Stimulated activated memory B cell treated with anti-CD40 and anti-IgM and Interleukin-4, amounts not matched to agents 10 μg/mL and 1 μg/mL and 100 μg/mL, for 72 hours (primary cell): ENCODE measurements at places on chromosomes 2 and 18.

GRCh38 chr2:222280795-222281194, 18.0 kb downstream of the PAX3 start:
- no peak for ATAC-seq

DNA sequence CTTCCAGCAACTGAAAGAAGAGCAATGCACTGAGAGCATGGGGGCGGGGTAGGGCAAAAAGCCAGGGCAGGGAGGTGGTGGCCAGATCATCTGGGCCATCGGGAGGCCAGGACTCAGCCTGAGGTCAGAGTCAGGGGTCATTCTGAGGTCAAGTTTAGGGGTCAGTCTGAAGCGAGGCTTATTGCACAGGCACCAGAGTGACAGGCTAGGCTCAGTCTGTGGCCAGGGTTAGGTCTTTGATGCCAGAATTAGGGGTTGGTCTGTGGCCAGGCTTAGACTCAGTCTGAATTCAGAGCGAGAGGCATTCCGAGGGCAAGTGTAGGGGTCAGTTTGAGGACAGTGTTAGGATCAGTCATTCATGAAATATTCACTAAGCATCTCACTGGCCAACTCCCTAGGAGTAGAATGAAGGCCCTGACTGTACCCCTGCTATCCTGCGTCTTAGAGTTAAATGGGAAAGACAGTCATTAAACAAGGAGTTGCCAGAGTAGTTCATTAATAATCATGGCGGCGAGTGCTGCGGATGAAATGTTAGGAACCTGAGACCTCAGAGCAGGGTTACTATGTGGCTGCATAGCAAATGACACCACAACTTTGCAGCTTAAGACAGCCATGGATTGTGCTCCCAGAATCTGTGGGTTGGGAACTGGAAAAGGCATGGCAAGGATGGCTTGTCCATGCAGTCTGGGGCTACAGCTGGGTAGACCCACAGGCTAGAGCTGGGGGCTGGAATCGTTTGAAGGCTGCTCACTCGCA, 198.7 kb downstream of the CYP26B1 start:
- ATAC-seq: no peak

GRCh38 chr2:231546014-231546715, 15.9 kb upstream of the NMUR1 start:
- no peak for ATAC-seq

GRCh38 chr2:16890081-16890480, 224.4 kb upstream of the CYRIA start:
- no peak for ATAC-seq

DNA sequence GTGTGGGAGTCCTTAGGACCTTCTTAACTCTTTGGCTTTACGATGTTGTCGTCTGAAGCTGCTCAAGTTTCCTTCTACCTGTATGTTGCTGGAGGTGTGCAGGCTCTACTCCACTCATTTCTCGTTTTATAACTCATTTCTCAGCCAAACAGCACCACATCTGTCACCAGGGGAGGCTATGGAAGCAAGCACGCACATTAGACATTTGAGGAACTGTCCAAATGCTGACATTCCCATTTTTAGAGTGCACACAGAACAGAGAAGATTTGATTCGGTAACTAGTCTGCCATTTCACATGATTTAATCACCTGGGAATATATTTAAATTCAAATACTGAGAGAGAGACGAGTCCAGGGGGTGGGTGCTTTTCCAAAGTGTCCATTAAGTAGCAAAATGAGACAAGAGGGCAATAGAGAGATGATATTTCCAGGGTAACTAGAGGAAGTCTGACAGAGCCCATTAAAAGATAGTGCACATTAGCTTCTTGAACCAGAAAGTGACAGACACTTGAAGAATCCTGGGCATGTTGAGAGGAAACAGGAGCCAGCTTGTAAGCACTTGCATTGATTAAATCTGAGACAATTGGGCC, 793.3 kb downstream of the TDRD15 start:
- ATAC-seq: no peak

DNA sequence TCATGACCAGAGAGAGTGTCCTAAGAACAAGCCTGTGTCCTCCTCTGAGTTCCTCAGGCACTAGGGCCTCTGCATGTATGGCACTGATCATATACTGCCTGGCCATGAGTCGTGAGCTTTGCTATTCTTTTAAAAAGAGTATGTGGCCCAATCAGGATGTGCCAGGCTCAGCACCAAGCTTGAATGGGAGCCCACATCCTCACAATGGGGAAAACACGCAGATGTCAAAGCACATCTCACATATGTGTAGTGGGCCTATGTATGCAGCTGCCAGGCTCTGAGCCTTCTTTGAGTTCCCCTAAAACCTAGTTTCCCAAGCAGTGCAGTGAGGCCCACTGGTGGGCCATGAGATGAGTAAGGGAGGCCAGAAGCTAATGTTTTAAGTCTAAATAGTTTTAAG, 69.9 kb upstream of the SLC1A4 start:
- no peak for ATAC-seq

GRCh38 chr18:5173646-5174045, 23.4 kb downstream of the AKAIN1 start:
- no peak for ATAC-seq

GRCh38 chr2:20676353-20677215, 9.6 kb downstream of the GDF7 start:
- peak; percentile 91 for ATAC-seq

DNA sequence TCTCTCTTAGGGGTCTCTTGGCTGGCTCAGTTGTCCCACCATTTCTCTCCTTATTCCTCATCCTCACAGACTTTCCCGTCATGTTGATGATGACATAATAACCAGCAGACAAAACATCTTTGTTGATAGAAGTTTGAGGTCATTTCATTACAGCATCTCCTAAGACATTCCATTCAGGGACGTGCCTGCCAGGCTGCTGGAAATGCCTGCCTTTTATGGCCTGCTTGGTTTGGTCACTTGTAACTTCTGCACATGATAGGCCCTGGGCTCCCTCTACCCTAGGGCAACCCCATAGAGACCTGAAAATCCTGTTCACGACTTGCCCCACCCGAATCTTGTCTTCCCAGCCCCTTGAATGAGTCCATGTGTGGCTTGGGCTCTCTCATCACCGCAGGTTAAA, 81.7 kb downstream of the SDC1 start:
- ATAC-seq: no peak

- ATAC-seq: no peak
Measured at GRCh38 chr2:232537499-232537898, 2.0 kb upstream of the CHRNG start.

DNA sequence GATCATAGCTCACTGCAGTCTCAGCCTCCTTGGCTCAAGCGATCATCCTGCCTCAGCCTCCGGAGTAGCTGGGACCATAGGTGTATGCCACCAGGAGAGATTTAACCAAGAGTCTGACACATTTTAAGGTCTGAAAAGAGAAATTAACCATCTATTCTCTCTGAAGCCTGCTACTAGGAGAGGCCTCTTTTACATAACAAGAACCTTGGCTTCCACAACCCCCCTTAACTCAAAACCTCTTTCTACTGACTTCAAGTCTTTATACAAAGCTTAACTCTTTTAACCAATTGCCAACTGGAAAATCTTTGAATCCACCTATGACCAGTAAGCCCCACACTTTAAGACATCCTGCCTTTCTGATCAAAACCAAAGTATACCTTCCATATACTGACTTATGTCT, 279.9 kb upstream of the CELF4 start:
- ATAC-seq: no peak

DNA sequence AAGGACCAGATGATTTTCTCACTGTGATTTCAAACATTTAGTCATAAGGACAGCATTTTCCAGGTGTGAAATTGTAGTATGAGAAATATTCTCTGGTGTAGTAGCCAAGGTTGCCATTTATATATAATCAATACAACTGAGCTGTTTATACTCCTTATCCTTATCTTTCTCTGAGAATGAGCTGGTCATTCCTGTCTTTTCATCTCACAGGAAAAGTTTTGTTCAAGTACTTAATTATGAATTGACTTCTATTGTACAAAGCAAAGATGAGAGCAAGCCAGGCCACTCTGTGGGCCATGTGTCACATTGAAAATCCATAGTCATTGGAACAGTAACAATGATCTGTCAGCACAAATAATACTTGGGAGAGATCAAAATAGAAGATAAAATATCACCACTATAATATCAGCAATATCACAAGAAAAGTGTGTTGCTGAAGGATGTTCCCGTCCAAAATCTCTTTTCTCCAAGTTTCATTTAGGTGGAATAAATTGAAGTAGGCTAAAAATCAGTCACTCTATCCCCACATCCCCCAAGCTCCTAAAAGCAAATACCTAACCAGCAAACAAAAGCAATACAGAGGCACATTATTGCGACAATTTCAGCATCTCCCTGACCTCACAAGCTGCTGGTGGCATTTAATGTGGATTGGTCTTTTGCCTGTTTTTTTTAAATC, 2.1 kb downstream of the RIT2 start:
- no peak for ATAC-seq

DNA sequence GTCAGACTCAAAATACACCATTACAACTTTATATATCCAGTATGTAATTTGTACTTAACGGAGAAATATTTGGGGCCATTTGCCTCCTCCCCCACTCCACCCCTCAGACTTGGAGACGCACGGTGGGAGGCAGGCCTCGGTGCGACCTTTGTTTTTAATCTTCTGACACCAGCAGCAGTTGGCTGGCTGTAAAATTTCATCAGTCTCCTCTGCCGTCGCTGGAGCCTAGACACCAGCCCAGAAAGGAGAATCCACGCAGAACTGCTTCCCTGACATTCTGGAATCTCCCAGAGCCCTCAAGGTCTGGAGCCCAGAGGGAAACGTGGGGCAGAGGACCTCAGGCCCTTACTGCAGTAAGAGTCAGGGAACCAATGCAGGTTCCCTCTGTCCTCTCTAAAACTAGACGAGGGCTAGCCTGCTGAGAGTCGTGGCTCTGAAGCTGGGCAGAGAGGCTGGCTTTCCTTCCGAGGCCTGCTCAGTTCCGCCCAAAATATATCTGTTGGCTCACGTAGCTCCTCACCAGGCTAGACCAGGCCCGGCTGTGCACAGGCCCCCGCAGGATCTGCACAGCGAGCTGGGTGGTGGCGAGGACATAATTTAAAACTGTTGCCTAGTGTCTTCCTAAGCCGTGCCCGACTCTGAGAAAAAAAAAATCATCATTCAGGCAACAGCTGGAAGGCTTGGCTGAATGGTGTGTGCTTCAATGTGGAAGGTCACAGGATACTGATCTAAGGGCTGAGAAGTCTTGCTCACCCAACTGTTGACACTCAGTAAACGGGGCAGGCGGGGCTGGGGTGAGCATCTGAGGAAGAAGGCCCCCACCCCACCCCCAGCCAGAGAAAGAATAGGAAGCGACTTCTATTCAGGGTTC, 40.4 kb downstream of the EN1 start:
- no peak for ATAC-seq

DNA sequence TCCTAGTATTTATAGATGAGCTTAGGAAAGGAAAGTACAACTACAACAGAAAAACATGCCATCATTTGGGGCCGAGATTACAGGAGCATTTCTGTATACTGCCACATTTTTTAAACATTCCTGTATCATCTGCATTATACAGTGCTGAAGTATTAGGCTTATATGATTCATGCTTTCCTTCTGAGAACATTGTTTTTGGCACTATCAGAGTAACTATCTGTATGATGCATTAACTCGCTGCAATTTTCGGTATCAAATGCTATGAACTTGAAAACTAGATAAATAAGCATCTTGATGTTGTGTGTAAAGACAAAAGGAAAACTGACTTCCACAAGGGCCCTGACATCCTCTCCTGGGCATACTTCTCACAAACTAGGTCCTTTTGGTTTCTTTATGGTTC, 102.0 kb downstream of the RIT2 start:
- ATAC-seq: no peak

DNA sequence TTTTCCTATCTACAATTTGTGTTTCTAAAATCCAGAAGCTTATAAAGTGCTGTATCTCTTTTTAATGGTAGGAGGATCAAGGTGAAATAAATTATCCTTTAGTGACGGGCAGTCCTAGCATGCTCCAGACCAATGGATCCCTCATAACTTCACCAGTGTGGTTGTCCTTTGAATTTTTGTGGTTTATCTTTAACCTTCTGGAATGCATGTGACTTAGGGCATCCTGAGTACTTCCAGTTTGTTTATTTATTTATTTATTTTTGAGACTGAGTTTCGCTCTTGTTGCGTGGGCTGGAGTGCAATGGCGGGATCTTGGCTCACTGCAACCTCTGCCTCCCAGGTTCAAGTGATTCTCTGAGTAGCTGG, 40.4 kb downstream of the NUP35 start:
- ATAC-seq: no peak

DNA sequence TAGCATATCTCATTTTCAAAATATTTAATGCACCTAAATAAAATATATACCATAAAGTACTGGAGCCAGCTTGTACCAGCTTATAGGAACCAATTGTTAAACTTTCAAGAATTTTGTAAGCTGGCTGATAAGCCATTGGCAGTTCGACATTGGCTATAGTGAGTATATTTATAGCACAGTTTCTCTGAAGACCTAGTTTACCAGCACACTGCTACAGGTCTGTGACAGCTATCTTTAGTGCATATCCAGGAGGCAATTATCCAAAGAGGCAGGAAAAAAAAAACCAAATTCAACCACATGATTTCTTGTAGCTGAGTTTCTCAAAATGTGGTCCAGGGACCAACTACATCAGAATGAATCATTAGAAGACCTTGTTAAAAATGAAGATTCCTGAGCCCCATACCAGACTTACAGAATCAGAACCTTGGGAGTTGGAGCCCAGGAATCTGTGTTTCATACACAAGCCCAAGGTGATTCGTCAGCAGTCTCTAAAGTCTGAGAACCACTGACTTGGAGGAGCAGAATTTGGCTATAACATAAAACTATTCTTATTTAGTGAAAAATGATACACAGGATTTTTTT, 279.0 kb upstream of the NRP2 start:
- ATAC-seq: no peak

GRCh38 chr18:29457316-29457889, 1280.5 kb upstream of the CDH2 start:
- ATAC-seq: no peak

DNA sequence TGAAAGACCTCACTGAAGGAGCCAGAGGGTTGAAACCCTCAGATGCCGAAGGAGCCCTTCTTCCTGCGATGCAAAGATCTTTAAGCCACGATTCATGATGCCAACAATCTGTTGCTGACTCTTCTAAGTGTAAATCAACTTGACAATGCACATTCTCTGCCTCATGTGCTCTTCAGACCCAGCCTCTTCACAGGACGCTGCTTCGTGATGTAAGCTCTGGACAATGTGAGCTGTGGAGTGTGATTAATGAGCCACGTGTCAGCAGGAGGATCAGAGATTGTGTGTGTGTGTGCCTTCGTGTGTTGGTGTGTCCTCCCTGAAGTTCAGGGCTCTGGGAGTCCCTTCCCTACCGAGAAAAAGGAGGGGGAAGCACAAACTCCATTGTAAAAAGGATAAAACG, 26.5 kb upstream of the TWIST2 start:
- no peak for ATAC-seq

- ATAC-seq: no peak
Measured at GRCh38 chr2:123895651-123896050, 129.4 kb upstream of the CNTNAP5 start.

- ATAC-seq: no peak
Measured at GRCh38 chr2:239498981-239499634, 98.3 kb upstream of the HDAC4 start.
